ENCODE measurements at places on chromosomes 5 and 9. TPM values are rescaled to one million over a fixed set of nuclear protein-coding genes. Genes with fewer than 3 reads are reported as not detected.
A peak's percentile ranks its signal among the peaks of the same experiment; 100 is the strongest.

ATOSB gene
- 14.0 TPM for total RNA-seq

BARHL1 gene
- total RNA-seq, result not detected

FOXD4L6 gene
- total RNA-seq, result not detected

LCN15 gene
- not detected for total RNA-seq

GRCh38 chr5:127280491-127281220 lies 9.9 kb upstream of the MEGF10 start:
- DNase-seq, result no peak

DNA sequence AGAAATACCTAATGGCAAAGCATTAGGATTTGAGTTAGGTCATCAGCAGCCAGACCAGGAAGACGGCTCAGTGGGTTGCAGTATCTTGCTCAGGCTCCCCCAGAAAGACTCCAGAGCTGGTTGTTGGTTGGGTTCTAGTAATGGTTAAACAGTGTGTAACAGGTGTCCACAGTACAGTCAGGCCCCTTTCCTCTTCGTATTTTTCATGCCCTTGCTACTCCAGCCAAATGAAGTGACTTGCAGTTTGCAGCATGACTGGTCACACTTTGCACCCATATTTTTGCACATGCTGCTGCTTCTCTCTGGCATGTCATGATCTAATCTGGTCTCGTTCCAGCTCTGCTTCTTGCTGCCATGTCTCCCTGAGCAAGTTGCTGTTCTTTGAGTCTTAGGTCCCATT lies 60.6 kb upstream of the TRPC7 start:
- DNase-seq, result peak; percentile 27

GRCh38 chr9:77975036-77975435 lies 56.6 kb downstream of the GNAQ start:
- DNase-seq, result no peak

GRCh38 chr5:95244479-95244878 lies 40.4 kb downstream of the MCTP1 start:
- DNase-seq, result no peak

DNA sequence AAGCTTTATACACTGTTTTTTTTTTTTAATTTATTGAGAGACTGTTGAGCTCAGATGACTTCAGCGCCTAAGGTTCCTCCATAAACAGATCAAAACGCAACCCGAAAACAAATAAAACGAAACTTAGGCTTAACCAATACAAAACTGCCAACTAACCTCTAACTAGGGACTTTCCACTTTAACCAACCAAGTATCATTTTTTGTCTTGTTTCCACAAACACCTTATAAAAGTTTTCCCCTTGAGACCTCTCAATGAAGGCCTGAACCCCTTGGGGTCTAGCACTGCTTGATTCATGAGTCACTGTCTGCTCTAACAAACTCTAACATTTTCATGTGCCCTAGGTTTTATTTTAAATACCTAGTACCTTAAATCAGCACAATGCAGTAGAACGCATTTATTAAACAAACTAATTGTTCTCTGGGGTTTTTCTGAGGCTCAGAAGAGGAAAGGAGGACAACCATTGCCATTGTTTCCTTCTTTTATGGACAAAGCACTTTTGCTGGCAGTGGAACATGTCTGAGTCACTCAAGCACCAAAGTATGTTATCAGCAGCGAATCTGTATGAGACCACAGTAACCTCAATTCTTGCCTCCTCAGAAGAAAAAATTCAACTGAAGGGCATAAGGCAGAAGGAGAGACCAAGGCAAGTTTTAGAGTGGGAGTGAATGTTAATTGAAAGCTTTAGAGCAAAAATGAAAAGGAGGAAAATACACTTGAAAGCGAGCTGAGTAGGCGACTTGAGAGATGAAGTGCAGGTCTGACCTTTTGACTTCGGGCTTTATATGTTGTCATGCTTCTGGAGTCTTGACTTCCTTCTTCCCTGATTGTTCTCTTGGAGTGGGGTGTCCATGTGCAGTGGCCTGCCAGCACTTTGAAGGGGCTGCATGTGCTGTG lies 97.7 kb upstream of the HCN1 start:
- DNase-seq, result no peak

- DNase-seq, result no peak
Observed at GRCh38 chr5:11650936-11651335, 253.3 kb downstream of the CTNND2 start.

- DNase-seq, result no peak
Observed at GRCh38 chr5:133702791-133703770, 90.7 kb upstream of the FSTL4 start.

DNA sequence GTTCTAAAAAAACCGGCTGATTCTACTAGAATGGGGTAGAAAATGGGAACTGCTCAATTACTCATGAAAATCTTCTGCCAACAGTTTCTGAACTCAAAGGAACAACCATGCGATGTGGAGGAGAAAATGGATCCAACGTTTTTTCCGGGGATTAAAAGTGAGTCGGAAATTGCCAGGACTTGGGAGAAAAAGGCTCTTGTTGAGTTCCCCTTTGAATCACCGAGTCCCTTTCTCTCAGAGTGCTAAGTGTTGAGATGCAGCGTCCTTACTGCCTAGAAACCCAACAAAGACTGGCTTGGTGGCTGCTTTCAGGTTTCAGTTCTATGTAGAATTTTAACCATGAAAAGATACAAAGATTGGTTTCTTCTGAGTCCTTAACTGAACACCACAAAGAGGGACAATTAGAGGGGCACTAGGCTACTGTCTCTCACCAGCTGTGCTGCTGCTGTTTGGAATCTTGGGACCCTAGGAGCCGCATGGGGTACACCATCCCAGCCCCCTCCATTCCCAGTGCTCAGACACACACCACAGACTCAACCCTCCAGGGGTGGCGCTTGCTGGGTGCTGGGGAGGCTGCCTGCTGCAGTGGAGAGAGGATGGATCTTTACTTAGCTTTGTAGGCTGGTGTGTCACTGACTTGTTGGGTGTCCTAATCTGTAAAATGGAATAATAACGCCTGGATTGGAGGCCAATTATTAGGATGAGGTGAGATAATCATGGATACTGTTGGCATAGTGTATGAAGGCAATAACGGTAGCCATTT lies 21.5 kb upstream of the NEUROG1 start:
- no peak for DNase-seq

DNA sequence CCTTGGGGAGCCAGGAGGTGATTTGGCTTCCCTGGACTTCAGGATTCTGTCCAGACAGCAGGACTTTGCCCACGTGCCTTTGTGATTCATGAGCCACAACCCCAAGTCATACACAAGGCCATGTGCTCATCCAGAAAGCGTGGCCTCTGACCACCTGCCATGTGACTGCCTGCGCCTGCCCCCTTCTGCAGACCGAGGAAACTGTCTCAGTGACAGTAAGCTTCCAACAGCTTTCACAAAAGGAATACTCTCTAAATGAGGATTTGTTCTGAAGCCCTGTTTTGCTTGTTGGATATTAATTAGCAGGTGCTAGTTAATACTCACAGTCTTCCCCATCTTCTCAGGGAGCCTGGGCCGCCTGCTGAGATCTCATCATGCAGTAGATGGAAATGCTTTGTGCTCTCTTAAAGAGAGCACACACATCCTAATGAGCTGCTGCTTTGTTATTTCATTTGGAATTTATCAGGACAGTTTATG lies 36.9 kb upstream of the ANGPTL2 start:
- DNase-seq, result peak; percentile 89

- DNase-seq, result no peak
Observed at GRCh38 chr5:31469466-31469865, 62.4 kb downstream of the DROSHA start.

DNA sequence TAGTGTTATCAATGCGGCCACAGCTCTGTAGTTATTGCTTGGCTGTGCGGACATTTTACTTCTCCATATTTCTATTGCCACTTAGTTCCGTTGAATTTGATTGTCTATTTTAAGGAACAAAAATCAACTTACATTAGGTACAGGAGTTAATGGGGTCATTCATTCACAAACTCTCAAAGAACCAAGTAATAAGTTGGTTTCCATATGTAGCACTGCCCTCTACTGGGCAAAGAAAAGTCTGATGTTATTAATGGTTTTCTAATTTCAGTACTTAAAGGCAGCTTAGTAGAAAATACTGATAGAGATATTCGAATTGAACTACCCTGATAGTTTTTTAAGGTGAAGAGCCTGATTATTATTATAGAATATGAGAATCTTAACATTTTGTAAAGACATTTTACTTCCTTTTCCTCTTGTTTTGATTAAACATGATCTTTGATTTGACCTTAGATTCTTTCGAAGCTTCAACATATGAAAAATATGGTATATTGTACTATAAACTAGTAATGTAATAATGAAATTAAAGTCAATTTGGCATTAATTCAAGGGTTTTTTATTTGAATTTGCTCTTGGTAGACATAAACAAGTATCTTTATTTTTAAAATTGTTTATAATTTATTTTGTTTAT lies 119.5 kb upstream of the CTNND2 start:
- no peak for DNase-seq

DNA sequence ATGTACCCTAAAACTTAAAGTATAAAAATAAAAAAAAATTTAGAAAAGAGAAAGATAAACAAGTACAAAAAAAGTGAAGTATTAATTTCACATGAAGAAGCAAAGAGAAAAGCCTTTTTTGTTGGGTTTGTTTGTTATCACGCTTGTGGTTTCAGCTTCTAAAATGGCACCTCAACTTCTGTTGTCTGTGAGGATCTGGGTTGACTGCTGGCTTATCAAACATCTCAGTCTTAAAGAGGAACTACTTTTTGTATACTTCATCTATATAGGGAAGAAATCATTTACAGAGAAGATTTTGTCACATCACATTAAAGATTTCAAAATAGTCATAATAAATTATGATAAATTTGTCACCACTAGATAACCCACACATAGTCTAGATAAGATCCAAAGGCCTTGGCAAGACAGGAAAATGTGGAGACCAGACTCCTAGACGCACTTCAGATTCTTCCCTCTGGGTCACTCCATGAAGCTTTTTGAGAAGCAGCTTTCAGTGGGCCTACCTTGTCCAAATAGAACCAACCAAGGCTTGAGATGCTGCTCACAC lies 8.8 kb upstream of the ADGRV1 start:
- no peak for DNase-seq

DNA sequence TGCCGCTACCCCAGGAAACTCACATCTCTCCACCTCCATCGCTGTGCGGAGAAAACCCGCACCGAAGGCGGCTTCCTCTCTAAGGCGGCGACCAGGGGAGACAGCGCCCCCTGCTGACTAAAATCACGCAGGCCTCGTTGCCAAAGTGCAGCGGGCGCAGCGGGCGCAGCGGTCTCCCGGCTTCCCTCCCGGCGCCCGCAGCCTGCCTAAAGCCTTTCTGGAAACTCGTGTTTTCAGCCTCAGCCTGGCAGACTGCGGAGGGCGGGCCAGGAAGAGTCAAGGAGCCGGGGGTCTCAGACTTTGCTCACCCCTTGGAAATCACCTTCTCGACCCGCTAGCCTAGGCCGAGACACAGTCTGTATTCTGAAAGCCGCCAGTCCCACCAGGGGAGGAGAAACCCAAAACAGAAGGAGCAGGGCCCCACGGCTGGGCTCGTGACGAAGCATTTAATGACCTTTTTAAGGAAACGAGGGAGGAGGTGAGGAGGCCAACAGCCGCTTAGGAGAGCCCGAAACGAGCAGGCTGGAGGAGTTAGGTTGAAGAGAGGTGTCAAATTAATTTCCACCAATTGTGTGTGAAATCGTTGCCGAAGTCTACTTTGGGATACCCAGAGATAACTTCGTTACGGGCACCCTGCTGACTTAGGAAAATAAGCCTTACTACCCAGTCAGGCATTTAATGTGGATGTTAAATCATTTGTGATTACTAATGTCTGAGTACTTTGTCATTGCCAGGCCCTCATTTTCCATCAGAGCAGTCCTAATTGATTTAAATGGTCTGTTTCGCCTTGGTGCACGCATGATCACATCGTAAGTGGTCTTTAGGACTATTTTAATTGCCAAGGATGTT lies 7.3 kb upstream of the FOXB2 start:
- DNase-seq, result no peak

DNA sequence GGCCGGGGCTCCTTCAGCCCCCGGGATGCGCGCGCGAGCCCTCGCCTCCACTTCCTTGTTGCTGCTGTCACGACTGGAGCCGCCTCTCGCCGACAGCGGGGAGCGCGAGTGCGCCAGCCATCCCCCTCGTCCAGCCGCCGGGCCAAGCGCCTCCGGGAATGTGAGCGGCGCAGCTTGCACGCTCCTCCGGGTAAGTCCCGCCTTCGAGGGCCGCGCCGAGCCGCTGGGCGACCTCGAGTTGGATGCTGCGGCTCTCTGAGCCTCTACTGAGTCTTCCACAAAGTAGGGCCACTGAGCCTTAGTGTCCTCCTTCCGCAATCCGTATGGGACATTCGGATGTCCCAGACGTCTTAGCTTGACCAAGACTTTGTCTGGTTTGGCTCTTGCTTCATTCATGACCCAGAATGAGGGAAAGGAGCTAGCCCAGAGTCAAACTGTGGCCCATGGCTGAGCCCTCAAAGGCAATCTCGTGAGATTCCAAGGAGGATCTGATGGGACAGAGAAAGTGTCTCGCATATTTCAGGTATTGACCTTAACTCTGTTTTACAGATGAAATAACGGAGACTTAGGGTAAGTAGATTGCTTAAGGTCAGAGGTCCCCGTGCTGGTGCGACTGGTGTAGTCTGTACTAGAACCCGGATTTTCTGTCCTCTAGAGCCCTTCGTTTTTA lies 586 bp downstream of the HMGXB3 start:
- DNase-seq, result no peak

DNA sequence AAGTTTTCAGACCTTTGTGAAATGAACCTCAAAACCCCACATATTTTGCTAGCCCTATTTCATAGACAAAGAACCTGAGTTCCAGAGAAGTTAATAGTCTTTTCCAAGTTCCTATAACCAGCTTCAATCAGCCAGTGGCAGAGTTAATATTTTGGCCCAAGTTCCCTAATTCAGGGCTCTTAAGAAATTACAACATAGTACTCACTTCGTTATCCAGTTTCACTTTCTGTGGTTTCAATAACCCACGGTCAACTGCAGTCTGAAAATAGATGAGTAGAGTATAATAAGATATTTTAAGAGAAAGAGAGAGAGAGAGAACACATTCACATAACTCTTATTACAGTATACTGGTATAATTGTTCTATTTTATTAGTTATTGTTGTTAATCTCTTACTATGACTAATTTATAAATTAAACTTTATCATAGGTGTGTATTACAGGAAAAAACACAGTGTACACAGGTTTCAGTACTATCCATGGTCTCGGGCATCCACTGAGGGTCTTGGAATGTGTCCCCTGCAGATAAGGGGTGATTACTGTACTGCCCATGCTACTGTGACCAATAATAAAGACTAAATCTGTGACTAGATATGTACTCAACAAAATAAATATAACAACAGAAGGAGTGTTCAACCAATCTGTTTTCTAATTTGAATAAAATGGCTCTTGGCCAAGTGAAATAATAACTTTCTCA lies 9.3 kb upstream of the MYOT start:
- no peak for DNase-seq
